Endothelial cell of umbilical vein (primary cell): ENCODE measurements at places on chromosomes 7 and 10. TPM values are rescaled to one million over a fixed set of nuclear protein-coding genes. Genes with fewer than 3 reads are reported as not detected.
A peak's percentile ranks its signal among the peaks of the same experiment; 100 is the strongest.

- H3K4me3 ChIP-seq, result no peak overlapping the region
- H3K27ac ChIP-seq, result peak overlapping the region; percentile 94
- peak; percentile 88 for DNase-seq
- H3K27me3 ChIP-seq, result no peaks in the 10 kb centered on the region
- H3K36me3 ChIP-seq, result peaks cover 27% of the 10 kb centered on the region
Measured at GRCh38 chr10:104260775-104261115, 6.1 kb downstream of the GSTO1 start.

DNA sequence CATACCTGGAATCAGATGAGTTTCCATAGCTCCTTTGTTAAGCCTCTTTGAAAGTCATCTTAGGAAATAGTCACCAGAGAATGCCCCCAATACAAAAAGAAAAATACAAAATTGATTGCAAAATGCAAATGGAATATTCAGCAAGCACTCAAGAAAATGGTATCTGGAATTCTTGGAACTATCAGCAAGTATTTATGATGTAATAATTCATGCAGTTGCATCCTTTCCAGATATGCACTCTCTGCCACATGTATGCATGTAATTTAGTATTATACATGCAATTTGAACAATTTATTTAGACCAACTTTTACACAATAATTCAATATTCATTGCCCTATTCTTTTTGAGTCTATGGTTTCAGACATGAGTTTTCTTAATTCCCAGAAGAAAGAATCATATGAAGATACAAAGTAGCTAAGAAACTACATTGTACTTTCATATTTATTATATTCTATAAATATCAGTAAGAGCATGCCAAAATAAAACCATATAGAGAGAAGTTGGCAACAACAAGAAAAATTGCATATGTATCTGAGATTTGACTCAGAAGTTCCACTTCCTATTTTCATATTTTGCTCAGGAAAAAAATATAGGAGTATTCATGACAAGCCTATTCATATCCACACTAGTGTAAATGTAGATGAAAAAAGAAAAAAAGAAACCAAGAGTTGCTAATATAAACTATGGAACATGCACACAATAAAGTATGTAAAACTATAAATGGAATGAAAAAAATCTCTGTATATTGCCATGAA is 338.5 kb downstream of the SEMA3D start:
- no peak overlapping the region for H3K27ac ChIP-seq
- no peaks in the 10 kb centered on the region for H3K4me1 ChIP-seq
- H3K27me3 ChIP-seq, result no peaks in the 10 kb centered on the region
- no peak overlapping the region for H3K4me3 ChIP-seq

GRCh38 chr7:100852048-100852872 is at the start of gene SLC12A9:
Gene SLC12A9 (plus strand): TSS chr7:100852713. CDS start chr7:100854198, 1,485 bp downstream.
- DNase-seq, result peak; percentile 84
- no peak within 1 kb of the TSS for H3K27ac ChIP-seq
- peaks cover 4% of the 10 kb centered on the region for H3K36me3 ChIP-seq
- peaks cover 14% of the 10 kb centered on the region for H3K4me1 ChIP-seq
- peak within 1 kb of the TSS; percentile 67 for H3K4me3 ChIP-seq

- H3K27ac ChIP-seq, result no peak overlapping the region
- no peak overlapping the region for H3K4me3 ChIP-seq
- H3K4me1 ChIP-seq, result peaks cover 6% of the 10 kb centered on the region
Measured at GRCh38 chr7:15033039-15033438, 130.5 kb upstream of the DGKB start.

- H3K4me3 ChIP-seq, result peak overlapping the region; percentile 28
- no peaks in the 10 kb centered on the region for H3K27me3 ChIP-seq
- H3K4me1 ChIP-seq, result no peaks in the 10 kb centered on the region
- H3K36me3 ChIP-seq, result no peaks in the 10 kb centered on the region
- no peak overlapping the region for H3K27ac ChIP-seq
Measured at GRCh38 chr10:103659674-103660363, 166.3 kb downstream of the NEURL1 start.

GRCh38 chr10:13887761-13888160 is 301.0 kb downstream of the PRPF18 start:
- no peak overlapping the region for H3K27ac ChIP-seq
- H3K27me3 ChIP-seq, result no peaks in the 10 kb centered on the region
- peaks cover 2% of the 10 kb centered on the region for H3K36me3 ChIP-seq
- no peak for DNase-seq

DNA sequence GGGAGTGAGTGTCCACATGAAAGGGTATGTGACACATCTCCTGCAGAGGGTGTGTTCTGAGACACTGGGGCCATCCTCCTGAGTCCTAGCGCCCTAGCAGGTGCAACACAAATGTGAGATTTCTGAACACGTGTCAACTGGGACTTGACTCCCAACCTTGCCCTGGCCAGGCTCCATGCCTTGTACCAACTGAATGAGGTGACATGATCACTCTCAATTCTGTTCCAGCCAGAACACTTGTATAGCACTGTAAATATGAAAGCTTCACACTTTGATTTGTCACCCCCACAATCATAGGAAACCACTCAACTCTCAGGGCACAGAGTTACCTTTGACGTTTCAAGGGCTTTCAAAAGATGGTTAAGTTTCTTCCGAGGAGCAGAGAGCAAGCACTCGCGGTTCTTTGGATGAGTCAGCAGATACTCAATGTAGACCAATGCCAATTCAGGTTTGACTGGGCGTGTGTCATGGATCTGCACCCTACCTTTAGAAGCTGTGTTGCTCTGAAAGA is 48.6 kb downstream of the NCAPG2 start:
- peaks cover 14% of the 10 kb centered on the region for H3K36me3 ChIP-seq
- H3K4me1 ChIP-seq, result no peaks in the 10 kb centered on the region
- H3K27ac ChIP-seq, result no peak overlapping the region
- H3K27me3 ChIP-seq, result no peaks in the 10 kb centered on the region

- peak overlapping the region; percentile 70 for H3K27ac ChIP-seq
- no peak for DNase-seq
- peaks cover 30% of the 10 kb centered on the region for H3K4me1 ChIP-seq
- H3K27me3 ChIP-seq, result no peaks in the 10 kb centered on the region
- peak overlapping the region; percentile 84 for H3K4me3 ChIP-seq
- peaks cover 11% of the 10 kb centered on the region for H3K36me3 ChIP-seq
Measured at GRCh38 chr10:14603534-14604102, 171.1 kb downstream of the FAM107B start.

DNA sequence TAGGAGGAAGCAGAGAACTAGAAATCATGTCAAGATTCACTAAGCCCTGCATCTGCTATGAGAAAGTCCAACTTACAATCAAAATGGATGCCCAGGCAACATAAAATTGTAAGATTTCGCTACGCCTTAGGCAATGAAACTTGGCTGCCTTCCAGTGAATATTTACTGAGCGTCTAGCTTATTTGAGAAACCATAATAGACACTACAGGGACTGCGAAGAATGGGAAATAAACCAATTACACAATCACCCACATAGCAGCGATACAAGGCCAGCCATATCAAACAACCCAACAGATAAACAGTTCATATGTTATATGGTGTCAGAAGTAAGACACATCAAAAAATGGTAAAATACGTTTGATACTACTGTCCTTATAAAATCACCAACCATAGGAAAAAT is 545.0 kb upstream of the C7orf33 start:
- no peak for DNase-seq
- H3K4me1 ChIP-seq, result no peaks in the 10 kb centered on the region
- no peak overlapping the region for H3K4me3 ChIP-seq
- no peaks in the 10 kb centered on the region for H3K27me3 ChIP-seq

DNA sequence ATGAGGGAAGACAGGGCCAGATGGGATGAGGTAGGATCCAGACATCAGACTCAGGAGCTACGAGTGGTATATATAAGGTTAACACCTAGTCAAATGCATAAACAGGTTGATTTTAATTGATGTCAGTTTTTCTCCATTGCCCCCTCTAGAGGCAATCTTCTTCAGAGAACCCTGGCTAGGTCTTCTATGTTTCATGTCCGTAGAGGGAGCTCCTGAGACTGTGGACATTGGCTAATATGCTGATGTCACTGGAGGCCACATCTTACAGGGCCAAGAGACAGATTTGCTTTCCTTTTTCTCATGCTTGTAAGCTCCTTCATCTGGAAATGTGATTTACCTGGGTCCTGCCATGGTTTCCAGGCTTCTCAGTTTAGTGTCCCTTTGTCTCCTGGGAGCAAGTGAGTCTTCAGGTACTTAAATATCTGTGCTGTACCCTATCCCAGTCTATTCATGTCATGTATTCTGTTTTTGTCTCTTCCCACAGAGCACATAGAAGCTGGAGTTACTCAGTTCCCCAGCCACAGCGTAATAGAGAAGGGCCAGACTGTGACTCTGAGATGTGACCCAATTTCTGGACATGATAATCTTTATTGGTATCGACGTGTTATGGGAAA is 161.6 kb upstream of the PRSS1 start:
- no peaks in the 10 kb centered on the region for H3K36me3 ChIP-seq
- no peaks in the 10 kb centered on the region for H3K27me3 ChIP-seq
- no peak overlapping the region for H3K27ac ChIP-seq
- H3K4me3 ChIP-seq, result no peak overlapping the region
- DNase-seq, result peak; percentile 66

GRCh38 chr7:19491821-19492452 is 216.9 kb downstream of the POLR1F start:
- no peaks in the 10 kb centered on the region for H3K27me3 ChIP-seq
- no peak overlapping the region for H3K27ac ChIP-seq
- H3K36me3 ChIP-seq, result no peaks in the 10 kb centered on the region
- peak; percentile 54 for DNase-seq

DNA sequence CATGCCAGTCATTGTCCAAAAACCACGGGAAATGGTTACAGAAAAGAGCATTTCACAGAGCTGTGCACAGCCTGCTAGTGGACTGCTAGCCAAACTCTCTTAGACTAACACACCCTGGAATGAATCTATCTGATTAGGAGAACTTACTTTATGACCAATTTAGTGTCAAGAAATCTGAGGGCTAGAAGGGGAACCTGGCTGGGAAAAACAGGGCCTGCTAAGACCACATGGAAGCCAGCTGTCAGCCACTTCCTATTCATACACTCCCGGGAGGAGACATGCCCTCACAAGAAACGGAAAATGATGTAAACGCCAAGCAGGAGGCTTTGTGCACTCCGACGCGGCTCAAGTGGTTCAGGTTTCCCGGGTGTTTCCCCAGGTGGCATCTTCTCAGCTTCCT is 54.8 kb downstream of the MPP7 start:
- H3K27ac ChIP-seq, result no peak overlapping the region
- no peak for DNase-seq
- no peak overlapping the region for H3K4me3 ChIP-seq
- no peaks in the 10 kb centered on the region for H3K4me1 ChIP-seq

DNA sequence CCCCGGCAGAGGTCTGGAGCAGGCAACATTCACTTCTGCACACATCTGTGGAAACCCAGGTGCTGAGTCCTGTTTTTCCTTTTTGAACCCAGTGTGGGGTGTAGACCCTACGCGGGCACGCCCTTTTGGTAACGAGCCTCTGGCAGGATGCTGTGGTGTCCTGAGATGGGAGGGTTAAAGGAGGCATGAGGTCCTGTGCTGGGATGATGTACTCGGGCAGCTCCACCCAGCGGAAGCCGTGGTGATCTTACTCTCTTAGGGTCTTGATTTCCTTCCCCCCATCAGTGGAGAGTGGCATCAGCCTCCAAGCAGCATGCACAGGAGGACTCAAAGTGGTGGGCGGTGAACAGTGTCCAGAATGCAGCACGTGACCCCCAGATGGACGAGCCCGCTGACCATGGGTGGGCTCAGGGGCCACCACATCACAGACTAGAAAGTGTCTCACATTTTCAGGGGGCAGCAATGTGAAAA is 148.6 kb downstream of the DNAJB6 start:
- H3K4me1 ChIP-seq, result no peaks in the 10 kb centered on the region
- H3K27ac ChIP-seq, result no peak overlapping the region
- no peaks in the 10 kb centered on the region for H3K27me3 ChIP-seq

GRCh38 chr7:134946260-134946659 is 40.0 kb upstream of the AGBL3 start:
- no peak for DNase-seq
- H3K27me3 ChIP-seq, result no peaks in the 10 kb centered on the region
- H3K36me3 ChIP-seq, result peaks cover 30% of the 10 kb centered on the region
- no peak overlapping the region for H3K4me3 ChIP-seq
- H3K4me1 ChIP-seq, result peaks cover 4% of the 10 kb centered on the region

DNA sequence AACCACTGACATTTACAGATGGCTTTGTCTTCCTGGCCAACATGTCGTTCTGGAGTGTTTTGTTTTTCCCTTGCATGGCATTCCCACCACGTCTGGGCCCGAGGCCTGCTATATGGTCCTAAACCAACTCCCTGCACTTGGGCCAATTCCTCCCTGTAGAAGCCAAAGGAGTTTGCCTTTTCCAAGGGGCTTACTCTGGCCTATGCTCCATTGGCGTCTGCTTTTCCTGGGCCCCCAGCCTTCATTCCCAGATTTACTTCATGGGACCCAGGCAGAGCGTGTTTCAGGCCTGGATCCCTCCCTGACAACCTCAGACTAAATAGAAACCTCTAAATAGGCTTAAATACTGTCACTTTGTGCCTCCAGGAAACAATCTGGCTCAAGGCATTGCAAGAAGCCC is 60.7 kb downstream of the MINDY4 start:
- no peaks in the 10 kb centered on the region for H3K4me1 ChIP-seq
- no peaks in the 10 kb centered on the region for H3K27me3 ChIP-seq
- H3K36me3 ChIP-seq, result no peaks in the 10 kb centered on the region
- DNase-seq, result no peak

GRCh38 chr10:129057856-129058663 is 409.0 kb upstream of the MGMT start:
- no peak for DNase-seq
- H3K4me1 ChIP-seq, result no peaks in the 10 kb centered on the region
- no peak overlapping the region for H3K4me3 ChIP-seq
- H3K36me3 ChIP-seq, result no peaks in the 10 kb centered on the region
- H3K27ac ChIP-seq, result no peak overlapping the region

DNA sequence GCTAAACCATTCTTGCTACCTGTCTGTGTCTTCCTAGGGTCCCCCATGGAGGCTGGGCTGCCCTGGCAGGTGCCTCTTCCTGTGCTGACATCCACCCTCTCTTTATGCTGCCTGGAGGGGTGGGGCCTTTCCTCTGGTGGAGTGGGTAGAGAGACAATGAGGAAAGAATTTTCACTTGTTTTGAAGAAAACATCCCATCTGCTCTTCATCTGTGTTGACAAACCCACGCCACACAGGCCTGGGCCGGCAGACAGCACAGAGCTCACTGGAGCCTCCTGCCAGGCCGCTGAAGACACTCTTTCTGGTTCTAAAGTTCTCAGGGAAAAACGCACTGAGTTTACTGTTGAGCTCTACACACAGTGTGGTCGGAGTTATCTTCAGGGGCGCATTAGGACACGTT is 328.2 kb downstream of the GLRX3 start:
- no peak overlapping the region for H3K27ac ChIP-seq
- DNase-seq, result no peak
- H3K4me1 ChIP-seq, result no peaks in the 10 kb centered on the region
- H3K27me3 ChIP-seq, result no peaks in the 10 kb centered on the region
- no peak overlapping the region for H3K4me3 ChIP-seq

- no peaks in the 10 kb centered on the region for H3K4me1 ChIP-seq
- DNase-seq, result no peak
- H3K27ac ChIP-seq, result no peak within 1 kb of the TSS
- H3K4me3 ChIP-seq, result no peak within 1 kb of the TSS
- H3K36me3 ChIP-seq, result no peaks in the 10 kb centered on the region
Measured at GRCh38 chr10:102837230-102837721, at the start of gene CYP17A1. Gene CYP17A1 (minus strand): TSS chr10:102837413. CDS start chr10:102837361, 52 bp downstream.

Gene STEAP4
- total RNA-seq, result not detected in 2 replicates

Gene DEPP1
- total RNA-seq, result 318 and 364 TPM in 2 replicates

Gene MLXIPL
- not detected in 2 replicates for total RNA-seq

Gene ATRNL1
- not detected in 2 replicates for total RNA-seq

Gene TMEM254
- total RNA-seq, result 6.0 and 10.1 TPM in 2 replicates

Gene PRSS1
- total RNA-seq, result not detected in 2 replicates

Gene H2BK1
- not detected in 2 replicates for total RNA-seq

Gene DHTKD1
- total RNA-seq, result 15.3 and 17.6 TPM in 2 replicates

Gene KIF20B
- total RNA-seq, result 34.9 and 39.7 TPM in 2 replicates

Gene OR2A1
- total RNA-seq, result not detected in 2 replicates

Gene ZNF282
- total RNA-seq, result 34.4 and 36.0 TPM in 2 replicates

Gene CPED1
- total RNA-seq, result 0.22 and 0.32 TPM in 2 replicates

Gene RNF32
- total RNA-seq, result not detected in 2 replicates

Gene AGAP9
- total RNA-seq, result 8.9 and 14.4 TPM in 2 replicates

Gene MINPP1
- total RNA-seq, result 21.9 and 23.8 TPM in 2 replicates
